ENCODE measurements at places on chromosomes 7 and 10. TPM values are rescaled to one million over a fixed set of nuclear protein-coding genes. Genes with fewer than 3 reads are reported as not detected.

Gene PHYH
- 1.7 TPM for total RNA-seq

Gene ADAM12
- 59.9 TPM for total RNA-seq

DNA sequence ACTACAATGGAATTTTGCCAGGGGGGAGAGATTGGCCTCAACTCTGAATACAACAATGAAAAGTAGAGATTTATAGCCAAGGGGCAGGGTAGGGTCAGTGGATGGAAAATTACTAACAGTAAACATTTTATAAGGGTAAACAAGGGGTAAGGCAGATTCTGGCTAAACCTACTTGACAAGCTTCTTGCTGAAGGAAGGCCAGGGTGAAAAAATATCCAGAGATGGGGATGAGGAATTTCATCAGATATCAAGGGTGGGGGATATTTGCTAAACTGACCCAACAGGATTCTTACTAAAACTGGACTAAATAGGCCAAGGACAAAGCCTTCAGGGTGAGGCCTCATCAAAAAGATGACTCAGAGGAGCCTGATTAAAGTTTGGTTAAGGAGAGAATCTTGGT is 156.3 kb downstream of the RTKN2 start:
- DNase-seq: no peak

DNA sequence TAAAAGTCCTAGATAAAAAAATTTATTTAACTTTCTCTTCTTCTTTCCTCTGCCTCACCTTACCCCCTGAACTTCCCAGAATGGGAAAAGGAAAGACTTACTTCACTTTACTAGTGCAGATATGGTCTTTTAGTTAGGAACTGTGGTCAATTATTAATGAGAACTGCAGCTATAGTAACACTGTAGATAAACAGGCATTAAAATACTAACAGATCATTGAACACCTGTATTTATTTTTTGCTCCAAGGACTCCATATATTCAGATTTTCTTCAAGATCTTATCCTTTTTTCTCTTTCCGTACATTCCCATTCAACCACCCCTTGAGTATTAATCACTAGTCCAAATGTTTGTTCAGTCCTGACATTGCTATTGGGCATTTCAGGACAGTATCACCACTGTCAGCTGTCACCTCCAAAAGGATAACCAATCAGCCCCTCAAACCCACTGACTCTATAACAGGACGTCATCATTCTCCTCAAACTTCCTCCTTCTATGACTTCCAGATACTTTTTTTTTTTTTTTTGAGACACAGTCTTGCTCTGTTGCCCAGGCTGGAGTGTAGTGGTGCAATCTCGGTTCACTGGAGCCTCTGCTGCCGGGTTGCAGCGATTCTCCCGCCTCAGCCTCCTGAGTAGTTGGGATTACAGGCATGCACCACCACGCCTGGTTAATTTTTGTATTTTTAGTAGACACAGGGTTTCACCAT is 4.2 kb downstream of the CPVL start:
- DNase-seq: no peak

DNA sequence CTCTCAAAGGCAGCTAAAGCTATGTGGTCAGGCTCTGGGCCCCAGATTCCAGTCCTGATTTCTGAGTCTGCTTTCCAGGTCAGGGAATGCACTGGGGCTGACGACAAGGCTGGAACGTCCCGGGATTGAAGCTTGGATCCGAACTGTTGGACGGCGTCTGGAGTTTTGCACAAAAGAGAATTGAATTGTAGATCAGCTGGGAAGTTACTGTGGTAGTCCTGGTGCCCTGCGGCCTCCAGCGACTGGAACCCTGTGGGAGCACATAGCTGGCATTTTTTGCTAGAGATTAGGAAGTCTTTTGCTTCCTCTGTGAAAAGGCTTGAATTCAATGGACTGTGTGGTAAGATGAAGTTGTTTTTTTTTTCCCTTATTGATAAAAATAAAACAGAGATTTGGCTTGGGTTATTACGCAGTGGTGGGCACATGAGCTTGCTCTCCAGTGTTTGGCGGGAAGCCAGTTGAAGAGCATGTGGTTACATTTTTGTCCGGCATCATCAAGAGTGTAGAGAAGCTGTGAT is at the start of gene HK1:
Gene HK1, plus strand, starts transcription at position 51 of the 518 bp plus-strand sequence.
- no peak for DNase-seq

Gene TMEM176A
- 2.6 TPM for total RNA-seq

Gene HECW1
- 3.7 TPM for total RNA-seq

All from Daoy (cell line).